COR-L47 (cell line): ENCODE measurements at places on chromosomes 2 and 18.

DNA sequence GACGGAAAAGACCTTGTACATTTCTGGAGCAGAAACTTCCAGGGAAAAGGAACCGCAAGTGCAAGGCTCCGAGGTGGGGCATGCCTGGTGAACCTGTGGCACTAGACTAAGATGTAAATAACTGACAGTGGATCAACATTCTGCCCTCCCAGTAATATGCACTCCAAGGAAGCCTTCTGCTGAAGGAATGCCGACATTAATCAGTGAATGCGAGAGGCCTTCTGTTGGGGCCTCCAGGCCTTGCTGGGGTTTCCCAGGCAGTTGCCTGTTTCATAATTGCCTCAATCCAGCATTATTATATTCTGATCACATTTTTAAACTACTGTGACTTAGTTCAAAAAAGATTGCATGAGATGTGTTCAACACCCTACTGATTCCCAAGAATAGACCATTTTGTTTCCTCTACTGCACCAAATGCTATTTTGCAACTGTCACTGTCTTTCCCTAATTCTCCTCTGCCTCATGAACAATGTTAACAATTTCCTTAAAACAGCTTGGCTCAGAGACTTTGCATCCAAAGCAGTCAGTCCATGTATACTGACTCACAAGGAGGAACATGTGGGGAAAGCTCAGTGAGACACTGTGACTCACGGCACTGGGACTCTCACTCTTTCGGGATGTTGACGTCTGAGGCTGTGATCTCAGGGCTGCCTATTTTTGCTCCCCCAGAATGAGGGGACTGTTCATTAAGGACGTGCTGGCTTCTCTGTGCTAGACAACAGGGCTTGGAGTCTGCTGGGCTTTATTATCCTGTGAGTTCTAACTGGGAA, 10.5 kb upstream of the DSG2 start:
- DNase-seq = no peak

DNA sequence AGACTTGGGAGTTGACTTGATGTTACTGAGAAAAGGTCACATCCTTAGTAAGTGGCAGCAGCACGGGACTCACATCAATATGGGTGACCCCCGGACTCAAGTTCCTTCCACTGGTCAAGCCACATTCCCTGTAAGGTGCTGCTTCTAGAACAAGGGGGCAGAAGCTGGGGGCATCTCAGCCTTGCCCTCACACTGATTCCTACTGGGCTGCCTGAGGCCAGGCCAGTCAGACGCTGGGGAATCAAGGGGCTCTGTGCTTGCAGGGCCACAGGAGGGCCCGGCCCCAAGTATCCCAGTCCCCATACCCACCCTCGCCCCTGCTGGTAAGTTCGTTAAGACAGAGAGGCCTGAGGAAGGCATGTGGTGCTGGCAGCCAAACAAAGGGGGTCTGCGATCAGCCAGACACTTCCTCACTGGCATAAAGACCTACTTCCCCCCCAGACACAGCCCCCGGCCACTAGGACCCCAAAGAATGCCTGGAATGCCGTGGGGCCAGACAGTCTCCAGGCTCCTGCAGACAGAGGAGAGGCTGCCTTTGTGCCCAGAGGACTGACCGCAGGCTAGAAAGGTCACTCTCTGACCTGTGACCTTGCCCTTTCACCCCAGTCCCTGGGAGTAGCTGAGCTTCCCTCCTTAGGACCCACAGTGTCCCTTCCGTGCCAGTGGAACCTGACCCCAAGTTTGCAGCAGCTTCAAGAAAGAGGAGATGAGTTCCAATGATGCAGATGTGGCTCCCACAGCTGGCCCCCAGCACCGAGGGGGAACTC, 83.6 kb downstream of the HS1BP3 start:
- no peak for DNase-seq

DNA sequence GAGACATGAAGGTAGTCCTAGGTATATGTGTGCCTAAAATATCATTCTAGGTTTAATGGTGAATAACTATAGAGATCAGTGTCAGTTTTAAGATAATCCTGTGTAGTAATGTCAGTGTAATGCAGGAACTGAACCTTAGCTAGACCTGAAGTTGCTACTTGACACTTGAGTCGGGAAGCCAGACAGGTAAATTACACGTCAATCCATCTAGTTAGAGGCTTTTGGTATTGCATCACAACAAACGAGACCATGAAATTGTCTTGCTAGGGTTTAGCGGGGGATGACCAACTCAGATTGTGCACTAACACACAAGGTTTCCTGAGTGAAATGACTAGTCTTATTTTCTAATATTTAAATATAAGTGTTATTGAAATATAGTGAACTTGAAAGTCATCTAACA, 2.0 kb downstream of the YPEL5 start:
- DNase-seq = no peak

- DNase-seq = no peak
These were observed 61.3 kb upstream of the HDAC4 start for GRCh38 chr2:239462191-239462515.

- DNase-seq = no peak
These were observed 192.2 kb upstream of the LRRTM1 start for GRCh38 chr2:80496775-80497174.

- DNase-seq = peak; percentile 4
These were observed 56.8 kb downstream of the ATF2 start for GRCh38 chr2:175111200-175111657.

- no peak for DNase-seq
These were observed 31.4 kb downstream of the KCNIP3 start for GRCh38 chr2:95328358-95329125.

- no peak for DNase-seq
These were observed 164.5 kb upstream of the SIX3 start for GRCh38 chr2:44777036-44777435.

- no peak for DNase-seq
These were observed 521.6 kb downstream of the RNF144A start for GRCh38 chr2:7438855-7439254.

- DNase-seq = no peak
These were observed 47.0 kb downstream of the LANCL1 start for GRCh38 chr2:210429403-210430137.

GRCh38 chr2:196365145-196365544, 193.8 kb upstream of the STK17B start:
- no peak for DNase-seq

DNA sequence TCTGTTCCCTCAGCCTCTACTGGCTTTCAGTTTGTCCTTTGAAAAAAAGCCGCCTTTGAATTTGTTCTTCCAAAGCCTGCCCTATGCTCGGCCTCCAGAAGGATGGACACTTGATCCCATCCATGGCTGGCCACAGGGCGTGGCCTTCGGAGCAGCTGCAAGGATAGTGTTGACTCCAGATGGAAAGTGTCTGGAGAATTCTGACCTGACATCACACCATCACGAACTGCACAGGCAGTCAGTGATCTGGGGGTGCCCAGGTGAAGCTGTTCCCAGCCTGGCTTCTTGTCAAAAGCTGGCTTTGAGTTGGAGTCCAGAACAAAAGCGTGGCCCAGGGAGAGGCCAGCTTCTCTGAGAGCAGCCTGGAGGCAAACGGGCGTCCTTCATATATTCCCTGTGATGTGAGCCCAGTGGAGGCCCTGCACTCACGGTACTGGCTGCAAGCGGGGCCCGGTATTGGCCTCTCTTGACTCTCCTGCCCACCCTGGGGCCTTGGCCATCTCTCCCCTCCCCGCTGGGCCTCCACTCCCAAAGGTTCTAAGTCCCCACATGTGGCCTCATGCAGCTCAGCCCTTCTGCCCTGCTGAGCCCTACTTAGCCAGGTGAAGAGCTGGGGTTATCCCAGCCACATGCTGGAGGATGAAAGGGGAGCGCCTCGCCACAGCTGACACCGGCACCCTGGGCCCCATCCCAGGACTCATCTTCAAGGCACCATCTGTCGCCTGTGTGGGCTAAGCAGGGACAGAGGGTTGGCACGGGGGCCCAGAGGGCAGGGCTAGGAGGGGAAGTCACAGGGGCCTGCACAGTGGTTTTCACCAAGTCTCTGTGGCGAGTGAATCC, 20.4 kb upstream of the ATOH8 start:
- no peak for DNase-seq

GRCh38 chr2:169329688-169330554, 32.4 kb downstream of the LRP2 start:
- no peak for DNase-seq

DNA sequence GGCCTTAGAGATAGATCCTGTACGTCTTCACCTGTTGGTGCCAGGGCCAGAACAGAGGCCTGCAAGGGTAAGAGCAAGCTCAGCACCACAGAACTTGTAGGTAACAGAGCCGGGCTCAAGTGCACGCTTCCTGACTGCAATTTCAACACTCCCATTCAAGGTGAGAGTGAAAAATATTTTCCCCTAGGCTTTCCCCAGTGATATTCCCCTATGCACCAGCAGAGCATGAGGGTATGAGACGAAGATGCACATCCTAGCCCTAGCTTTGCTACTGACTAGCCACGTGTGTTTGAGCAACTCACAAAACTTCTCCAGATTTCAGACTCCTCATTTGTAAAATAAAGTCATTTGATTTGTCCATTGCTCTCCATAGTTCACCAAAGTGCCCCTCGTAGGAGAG, 411.6 kb downstream of the ZNF521 start:
- no peak for DNase-seq

- no peak for DNase-seq
These were observed 192.1 kb upstream of the RND3 start for GRCh38 chr2:150679456-150680120.

GRCh38 chr2:40284797-40285196, 167.1 kb downstream of the SLC8A1 start:
- no peak for DNase-seq

DNA sequence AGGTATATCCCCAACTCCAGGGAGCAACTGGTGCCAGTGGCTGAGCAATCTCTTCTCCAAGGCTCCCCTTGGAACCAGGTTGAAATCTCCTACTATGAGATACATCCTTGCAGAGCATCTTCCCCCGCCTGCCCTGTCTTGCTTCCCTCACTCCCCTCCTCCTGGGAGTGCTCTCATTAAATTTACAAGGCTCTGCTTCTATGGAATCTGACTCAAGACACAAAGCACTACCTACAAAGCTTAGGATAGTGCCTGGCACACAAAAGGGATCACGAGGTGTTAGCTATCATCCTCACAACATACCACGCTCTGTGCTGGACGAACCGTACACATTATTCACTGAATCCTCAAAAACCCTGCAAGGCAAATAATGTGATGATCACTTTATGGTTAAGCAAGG, 121.6 kb downstream of the GALNT14 start:
- no peak for DNase-seq

GRCh38 chr2:45889620-45890370, 238.3 kb downstream of the PRKCE start:
- no peak for DNase-seq

DNA sequence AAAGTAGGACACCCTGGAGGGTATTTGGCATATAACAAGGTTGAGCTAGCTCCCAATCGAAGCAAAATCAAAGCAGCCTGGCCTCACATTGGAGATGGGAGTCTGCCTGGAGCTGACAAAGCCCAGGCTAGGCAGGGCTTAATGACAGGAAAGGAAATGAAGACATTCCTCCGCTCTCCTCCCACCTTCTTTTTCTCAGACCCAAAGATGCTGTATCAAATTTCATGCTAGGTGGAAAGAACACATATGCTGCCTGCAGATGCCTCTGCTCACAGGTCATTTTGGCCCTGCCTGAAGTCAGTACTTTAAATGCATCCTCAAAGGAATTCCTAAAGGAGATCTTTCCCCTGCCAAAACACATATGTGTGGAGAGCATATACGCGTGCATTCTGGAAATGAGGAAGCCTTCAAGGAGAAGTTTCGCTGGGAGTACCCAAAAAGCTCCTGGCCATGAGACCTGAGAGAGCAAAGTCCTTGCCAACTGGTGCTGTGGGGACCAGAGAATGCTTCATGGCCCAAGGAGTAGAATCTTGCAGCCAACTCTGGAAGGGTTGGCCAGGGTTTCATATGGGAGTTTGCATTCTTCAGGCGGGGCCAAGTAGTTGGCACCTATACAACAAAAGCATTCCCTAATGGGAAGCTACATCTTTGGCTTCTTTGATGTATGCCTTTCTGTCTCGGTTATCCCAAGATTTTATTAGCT, 88.0 kb downstream of the AQP4 start:
- DNase-seq = no peak

DNA sequence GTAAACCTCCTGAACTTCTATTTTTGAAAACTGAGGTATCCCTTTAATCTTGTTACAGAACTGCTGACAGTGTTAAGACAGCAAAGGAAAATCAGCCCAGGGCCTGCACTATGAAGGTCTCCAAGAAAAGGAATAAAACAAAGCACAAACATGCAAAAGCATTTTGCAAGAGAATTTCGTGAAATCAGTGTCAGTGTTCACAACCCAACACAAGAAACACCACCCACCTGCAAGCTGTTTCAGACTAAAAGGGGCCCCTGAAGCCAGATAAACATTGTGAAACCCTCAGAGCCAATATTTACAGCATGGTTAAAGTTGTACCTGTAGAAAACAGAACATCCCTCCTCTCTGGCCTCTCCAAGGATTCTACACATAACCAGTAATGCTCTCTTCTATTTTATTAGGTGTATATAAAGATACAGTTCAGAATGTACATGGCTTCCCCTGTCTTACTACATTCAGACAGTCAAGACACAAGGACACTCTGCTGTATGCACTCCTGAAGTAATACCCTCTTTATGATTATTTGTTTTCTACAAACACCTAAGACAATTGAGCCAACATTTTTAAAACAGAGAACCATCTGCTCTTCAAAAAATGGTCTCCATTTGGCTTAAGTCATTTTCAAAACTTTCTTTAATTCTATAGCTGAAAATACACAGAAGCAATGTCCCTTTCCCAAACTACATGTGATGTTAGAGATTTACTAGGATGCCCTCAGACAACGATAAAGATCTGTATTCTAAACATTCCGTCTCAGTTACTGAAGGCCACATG, 149.5 kb upstream of the ZFP36L2 start:
- no peak for DNase-seq

DNA sequence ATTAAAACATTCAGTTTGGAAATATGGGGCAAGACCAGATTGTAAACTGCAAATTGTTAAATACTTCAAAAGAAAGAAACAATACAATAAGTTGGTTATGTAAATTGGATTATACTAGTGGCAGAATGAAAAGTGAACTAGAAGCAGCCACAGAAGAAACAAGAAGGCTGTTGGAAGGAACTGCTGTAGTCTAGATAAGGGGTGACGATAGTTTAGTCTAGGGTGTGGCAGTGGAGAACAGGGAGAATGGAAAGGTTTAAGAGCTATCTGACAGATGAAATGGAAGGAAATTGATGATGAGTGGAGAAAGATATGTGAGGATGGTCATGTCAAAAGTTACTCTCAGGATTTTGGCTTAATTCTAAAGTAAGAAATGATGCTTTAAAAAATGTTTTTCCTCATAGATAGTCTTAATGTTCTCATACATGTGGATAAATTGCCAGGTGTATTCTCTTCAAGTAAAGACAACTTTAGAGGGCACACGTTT, 179.7 kb downstream of the GPD2 start:
- DNase-seq = no peak

GRCh38 chr2:166230024-166230723, 102.4 kb upstream of the SCN1A start:
- no peak for DNase-seq

- DNase-seq = peak; percentile 14
These were observed 134.8 kb upstream of the CREB1 start for GRCh38 chr2:207394812-207395534.

GRCh38 chr18:24762511-24762910, 302.1 kb downstream of the HRH4 start:
- no peak for DNase-seq
